ENCODE measurements at places on chromosomes 1 and 21.

GRCh38 chr1:115656461-115657077 lies 14.8 kb downstream of the VANGL1 start:
- DNase-seq = no peak

GRCh38 chr1:66712839-66713238 lies 39.4 kb upstream of the DYNLT5 start:
- no peak for DNase-seq

DNA sequence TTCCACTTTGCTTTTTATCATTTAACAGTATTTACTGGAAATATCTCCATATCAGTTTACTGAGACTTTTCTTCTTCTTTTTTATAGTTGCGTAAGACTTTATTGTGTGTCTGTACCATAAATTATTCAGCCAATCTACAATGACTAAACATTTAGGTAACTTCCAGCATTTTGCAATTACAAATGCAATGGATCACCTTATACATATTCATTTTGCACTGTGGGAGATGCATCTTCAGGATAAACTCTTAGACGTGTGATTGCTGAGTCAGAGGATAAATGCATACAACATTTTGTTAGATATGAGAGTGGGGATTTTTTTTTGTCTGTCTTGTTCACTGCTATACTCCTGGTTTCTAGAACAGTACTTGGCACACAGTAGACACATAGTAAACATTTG lies 95.7 kb upstream of the GCLM start:
- no peak for DNase-seq

GRCh38 chr1:23459338-23459757 lies 24.6 kb downstream of the ASAP3 start:
- no peak for DNase-seq

DNA sequence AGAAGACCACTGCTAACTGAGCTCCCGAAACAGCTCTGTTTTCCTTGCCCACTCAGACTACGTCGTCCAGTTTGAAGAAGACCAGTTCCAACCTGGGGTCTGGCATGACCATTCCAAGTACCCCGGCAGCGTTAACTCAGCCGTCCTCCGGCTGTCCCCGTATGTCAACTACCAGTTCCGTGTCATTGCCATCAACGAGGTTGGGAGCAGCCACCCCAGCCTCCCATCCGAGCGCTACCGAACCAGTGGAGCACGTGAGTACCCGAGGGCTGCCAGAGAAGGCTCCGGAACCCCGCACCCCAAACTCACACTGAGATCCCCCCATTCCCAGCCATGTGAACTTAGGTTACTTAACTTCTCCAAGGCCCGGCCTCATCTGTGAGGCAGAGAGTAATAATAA lies 63.7 kb upstream of the CNTN2 start:
- DNase-seq = no peak

DNA sequence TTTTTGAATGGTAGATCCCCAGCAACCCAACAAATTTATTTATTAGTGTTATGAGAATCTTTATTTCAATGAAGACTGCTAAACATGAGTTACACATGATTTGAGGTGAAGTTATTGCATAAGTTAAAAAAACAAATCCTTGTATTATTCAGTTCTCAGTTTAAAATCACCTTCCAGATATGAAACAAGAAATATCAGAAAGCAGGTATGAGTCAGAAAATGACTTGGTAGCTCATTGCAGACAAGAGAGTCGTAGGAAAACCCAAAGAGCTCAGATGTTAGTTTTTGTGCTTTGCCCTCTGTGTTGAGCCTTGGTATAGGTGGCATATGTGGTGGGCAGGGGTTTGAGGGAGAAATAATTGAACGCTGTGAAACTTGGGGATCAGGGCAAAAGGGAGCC lies 339.4 kb downstream of the BRINP3 start:
- no peak for DNase-seq

- no peak for DNase-seq
Measured at GRCh38 chr21:30083225-30083945, 83.2 kb downstream of the CLDN17 start.

DNA sequence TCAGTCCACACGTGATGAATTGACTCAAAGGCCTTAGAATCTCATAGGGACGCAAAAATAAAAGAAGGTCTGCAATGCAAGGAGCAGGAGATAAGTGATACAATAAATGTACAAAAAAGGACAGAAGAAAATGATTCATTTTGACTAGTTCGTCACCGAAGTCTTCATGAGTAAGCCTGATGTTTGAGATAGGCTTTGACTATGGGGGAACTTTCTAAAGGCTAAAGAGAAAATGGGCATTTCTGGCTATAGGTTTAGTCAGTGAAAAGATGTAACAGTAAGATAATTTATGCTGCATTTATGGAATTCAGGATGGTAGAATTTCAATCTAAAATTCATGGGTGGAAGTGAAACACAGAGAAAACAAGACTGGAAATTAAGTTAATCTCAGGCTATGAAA lies 163.0 kb downstream of the ADGRL4 start:
- no peak for DNase-seq

DNA sequence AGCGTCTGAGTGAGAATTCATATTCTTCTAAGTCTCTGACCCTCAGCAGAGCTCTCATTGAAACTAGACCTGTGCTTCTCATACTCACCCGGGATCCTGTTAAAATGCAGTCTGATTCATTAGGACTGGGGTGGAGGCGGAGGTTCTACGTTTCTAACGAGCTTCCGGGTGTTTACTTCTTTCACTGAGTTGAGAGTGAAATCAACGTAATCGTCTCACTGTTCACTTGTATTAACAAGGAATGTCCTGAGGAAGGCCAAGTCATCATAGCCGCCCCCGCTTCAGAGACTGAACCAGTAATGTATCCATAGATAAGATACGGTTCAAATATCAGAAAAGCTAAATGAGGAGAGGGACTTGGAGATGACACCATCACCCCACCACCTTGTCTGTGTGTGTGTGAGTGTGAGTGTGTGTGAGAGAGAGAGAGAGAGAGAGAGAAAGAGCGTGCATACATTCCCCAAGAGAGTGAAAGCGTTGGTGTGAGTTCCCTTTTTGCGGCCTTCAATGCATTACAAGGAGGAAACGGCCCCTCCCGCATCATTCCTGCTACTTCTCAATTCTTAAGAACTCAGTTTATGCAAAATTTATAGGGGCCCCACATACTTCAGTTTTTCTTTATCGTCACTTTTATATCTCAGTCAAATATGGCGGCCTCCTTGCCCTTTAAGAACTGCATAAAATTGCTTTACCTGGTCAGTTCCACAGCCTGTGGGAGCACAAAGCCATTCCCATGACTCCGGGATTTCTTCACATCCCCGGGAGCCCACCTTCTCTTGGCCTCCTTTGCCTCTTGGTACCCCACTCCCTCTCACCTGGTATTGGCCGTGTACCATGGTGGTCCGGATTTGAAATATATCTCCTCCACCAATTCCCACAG lies 19.8 kb downstream of the KMO start:
- no peak for DNase-seq

DNA sequence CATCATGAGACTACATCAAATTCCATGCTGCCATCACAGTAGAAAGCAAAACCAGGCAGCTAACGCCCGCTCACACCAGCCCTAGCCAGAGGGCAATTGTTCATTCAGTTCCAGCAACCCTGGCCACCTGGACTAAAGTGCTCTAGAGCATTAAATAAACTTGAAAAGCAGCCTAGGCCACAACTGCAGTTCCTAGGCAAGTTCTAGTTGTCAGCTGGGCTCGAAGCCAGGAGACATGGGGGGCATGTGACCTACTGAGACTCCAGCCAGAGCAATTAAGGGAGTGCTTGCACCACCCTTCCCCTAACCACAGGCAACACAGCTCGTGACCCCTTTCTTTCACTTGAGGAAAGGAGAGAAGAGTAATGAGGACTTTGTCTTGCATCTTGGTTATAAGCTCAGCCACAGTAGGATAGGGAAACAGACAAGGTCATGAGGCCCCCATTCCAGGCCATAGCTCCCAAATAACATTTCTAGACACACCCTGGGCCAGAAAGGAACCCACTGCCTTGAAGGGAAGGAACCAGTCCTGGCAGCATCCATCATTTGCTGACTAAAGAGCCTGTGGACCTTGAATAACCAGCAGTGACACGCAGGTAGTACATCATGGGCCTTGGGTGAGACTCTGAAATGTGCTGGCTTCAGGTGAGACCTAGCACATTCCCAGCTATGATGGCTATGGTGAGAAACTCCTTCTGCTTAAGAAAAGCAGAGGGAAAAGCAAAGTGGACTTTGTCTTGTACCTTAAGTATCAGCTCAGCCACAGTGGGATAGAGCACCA lies 77.0 kb downstream of the ZZZ3 start:
- DNase-seq = peak; percentile 38

GRCh38 chr1:21524686-21525339 lies 15.6 kb downstream of the ALPL start:
- no peak for DNase-seq

Data from NCI-H1105 treated with DMSO at 0.1 percent for 48 hours (cell line).